ENCODE measurements at places on chromosomes 1 and 21.

DNA sequence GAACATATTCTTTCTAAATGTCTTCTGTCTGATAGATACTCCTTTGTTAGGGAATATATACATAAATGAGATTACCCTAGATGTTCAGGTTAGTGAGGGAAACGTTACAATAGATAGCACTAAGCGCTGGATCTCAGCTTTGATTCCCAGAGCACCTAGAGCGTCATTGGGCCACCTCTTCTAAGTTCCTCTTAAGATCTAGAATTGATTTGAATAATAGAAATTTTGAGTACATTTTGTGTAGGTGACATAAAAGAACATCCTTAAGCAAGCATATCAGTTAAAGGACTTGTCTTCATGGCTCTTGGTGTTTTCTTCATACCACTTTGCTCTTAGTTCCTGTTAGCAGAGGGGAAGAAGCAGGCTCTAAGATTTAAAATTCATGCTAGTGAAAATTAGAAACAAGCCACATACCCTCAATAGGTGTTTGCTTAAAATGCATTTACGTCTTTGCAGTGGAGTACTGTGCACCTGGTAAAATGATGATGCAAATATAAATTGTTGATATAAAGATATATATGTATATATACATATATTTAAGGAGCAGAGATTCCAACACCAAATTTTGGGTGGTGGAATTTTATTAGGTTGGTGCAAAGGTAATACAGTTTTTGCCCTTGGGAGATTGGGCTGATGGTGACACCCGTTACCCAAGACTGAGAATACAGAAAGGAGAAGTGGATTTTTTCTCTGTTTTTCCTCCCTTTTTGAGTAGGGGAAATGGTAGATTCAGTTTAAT is 47.1 kb downstream of the DYRK1A start:
- DNase-seq = no peak

DNA sequence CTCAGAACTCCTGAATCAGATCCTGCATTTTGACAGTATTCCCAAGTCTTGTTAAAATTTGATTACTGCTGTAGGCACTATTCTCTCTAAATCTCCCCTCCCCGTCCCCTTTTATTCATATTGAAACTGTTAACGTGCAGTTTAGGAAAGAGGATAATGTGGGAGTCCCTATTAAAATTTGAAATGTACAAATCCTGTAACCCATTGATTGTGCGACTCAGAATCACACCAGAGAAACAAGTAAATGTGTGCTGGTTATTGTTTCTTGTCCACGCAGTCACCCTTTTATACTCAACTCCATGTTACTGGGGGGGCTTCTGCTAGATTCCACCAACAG is 584 bp upstream of the LTN1 start:
- no peak for DNase-seq

DNA sequence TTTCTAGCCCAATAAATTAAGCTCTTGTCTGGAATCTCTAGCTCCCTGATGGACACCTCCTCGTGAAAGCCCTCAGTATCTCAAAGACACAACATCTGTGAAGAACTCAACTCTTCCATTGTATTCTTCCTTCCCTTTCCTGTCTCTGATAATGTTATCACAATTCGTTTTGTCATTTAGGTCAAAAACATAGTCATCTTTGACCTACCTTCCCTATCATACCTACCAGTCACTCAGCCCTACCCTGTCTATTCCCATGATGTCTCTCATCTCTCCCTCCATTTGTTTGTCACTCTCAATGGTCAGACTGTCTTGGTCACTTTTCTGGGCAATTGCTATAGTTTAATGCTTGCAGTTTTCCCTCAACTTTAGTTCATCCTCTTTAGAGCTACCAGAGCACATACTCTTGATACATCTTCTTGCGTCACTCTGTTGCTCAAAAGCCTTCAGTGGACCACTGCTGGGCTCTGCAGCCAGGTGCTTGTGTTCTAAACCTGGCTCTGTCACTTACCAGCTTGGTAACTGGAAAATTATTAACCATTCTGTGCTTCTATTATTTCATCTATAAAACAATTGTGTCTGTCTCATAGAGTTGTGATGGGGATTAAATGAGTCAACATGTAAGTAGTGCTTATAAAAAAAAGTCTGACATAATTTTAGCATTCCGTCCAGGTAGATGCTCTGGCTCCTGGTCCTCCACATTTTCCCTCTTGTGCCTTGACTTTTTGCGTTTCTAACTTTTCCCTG is 39.6 kb downstream of the DDR2 start:
- no peak for DNase-seq

DNA sequence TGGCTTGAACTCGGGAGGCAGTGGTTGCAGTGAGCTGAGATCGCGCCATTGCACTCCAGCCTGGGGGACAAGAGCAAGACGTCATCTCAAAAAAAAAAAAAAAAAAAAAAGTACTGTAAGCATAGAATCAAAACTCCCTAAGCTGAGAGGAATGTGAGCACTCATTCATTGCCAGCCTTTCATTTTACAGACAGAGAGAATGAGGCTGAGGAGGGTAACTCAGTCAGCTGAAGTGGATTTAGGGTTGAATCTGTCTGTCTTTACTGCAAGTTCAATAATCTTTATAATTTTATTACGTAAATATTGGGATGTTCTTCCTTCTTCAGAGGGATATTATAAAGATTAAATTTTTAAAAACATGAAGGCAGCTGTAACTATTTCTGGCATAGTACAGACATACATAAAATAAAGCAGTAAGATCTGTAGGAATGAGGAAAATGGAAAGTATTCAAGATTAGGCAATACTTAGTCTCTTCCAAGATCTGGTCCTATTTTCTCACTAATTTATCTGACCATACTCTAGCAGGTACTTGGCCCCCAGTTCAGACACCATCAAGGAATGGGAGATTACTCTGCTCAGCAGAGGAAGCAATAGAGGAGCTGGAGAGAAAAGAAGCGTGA is 24.1 kb upstream of the MNDA start:
- no peak for DNase-seq

GRCh38 chr1:41465741-41466140 is 18.7 kb downstream of the EDN2 start:
- no peak for DNase-seq

Measured in fibroblast of skin of left biceps (primary cell).